ENCODE measurements at places on chromosomes 7 and 10.

- DNase-seq: no peak
These were observed 16.7 kb downstream of the NEURL1 start for GRCh38 chr10:103510046-103510685.

- DNase-seq: no peak
These were observed 136.3 kb downstream of the ADCY1 start for GRCh38 chr7:45710271-45711160.

DNA sequence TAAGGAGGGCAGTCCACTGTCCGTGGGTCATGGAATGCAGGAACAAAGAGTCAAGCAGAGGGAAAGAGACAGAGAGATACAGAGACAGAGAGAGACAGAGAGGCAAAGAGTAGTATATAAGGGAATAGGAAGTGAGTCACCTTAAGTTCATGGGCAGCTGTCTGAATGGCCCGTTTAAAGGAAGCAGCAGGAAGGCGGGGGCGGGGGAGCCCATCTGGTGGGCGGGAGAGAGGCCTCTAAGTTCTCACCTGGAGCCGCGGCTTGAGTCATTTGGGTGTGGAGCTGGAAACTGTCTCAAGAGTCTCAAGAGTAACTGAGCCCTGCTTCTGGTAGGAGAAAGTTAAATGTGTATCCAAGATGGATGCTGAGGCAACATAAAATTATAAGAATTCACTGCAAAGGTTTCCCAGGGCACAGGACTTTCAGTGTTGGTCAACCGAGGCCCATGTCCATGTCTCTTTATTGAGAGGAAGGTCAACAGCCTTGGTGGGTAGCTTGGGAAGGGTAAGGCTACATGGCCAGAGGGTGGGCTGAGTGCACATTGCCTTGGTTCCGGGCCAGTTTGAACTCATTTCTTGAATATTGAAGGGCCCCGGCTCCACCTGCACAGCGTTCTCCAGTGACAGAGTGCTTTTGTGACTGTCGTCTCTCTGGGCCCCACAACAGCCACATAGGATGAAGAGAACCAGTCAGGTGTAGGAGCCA lies 85.5 kb upstream of the CACUL1 start:
- peak; percentile 8 for DNase-seq

DNA sequence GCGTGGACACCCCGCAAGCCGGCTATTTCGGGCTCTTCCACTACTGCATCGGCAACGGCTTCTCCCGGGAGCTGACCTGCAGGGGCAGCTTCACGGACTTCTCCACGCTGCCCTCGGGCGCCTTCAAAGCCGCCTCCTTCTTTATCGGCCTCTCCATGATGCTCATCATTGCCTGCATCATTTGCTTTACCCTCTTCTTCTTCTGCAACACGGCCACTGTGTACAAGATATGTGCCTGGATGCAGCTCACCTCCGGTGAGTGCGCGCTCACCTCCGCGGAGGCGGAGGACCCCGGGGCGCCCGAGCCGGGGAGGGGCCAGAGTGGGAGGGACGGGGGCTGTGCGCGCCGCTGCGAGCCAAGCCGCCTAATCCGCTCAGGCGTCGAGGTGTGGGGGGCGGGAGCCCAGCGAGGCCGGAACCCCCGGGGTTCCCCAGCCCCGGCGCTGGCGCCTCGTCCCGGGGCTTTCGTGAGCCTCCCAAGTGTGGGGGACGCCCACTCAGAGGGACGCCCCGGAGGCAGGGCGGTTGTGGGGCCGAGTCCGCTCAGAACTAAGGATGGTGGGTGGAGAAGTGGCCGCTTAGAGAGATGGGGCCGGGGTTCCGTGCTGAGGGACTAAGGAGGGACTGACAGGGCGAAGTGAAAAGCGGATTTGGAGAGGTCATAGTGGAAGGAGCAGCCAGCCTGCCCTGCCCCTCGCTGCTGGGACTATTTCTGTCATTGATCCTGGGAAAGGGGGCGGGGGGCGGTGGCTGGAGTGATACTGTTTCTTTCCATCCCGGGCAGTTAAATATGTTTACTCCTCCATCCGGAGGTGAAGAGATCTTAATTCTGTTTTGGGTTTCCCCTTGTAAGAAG lies 795 bp downstream of the LHFPL3 start:
- no peak for DNase-seq

DNA sequence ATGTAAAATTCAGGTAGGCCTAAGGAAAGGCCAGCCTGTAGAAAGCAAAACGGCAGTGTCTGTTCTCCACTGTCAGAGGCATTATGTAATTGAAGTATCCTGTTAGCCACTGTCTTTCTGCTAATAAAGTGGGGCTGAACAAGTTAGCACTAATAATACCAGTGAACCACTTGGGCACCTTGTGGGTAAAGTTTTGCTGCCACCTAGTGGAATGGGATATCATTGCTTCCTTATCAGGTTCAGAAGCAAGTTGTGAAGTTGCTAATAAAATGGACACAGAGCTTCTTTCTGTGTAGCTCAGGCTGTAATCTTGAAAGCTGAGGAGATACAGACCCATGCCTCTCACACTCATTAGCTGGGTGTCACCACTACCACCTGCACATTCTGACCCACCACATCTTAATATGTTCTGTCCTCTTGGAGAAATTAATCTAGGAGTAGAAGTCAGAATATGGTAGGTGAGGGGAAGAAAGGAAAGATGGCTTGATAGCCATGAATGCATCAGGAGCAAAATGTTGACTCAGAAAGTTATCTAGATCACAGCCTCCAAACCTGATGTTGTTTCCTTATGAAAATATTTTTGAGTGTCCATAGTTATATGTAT lies 175.1 kb downstream of the SEPTIN7 start:
- peak; percentile 89 for DNase-seq

DNA sequence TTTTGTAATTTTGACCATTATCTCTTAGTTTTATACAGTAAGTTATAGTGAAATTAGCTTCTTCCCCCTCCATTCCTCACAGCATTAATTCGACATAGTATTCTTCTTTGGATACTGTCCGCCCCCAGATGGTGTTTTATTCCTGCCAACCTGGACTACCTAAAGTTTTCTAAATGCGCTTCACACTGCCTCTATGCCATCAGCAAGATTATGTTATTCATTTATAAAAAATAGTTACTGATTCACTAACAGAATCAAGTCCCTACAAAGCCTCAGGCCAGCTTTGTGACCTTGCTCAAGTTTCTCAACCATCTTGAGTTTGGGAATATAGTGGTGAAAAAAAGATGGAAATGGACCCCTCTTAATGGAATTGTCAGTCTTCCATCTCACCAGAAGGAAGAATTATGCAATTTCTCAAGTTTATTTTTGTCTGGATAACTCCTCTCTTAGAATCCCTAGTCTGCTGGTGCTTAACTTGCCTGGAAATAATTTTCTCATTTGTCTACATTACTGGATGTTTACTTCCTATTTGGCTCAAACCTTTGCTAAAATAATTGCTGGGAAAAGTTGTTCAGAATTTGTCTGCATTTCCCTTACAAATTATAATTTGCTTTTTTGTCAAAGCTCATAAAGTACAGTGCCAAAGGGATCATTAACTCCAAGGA lies 16.7 kb upstream of the FGL2 start:
- no peak for DNase-seq

GRCh38 chr7:244974-245373 lies 45.0 kb upstream of the FOXL3 start:
- DNase-seq: no peak

GRCh38 chr7:94067506-94067905 lies 63.4 kb upstream of the BET1 start:
- peak; percentile 82 for DNase-seq

DNA sequence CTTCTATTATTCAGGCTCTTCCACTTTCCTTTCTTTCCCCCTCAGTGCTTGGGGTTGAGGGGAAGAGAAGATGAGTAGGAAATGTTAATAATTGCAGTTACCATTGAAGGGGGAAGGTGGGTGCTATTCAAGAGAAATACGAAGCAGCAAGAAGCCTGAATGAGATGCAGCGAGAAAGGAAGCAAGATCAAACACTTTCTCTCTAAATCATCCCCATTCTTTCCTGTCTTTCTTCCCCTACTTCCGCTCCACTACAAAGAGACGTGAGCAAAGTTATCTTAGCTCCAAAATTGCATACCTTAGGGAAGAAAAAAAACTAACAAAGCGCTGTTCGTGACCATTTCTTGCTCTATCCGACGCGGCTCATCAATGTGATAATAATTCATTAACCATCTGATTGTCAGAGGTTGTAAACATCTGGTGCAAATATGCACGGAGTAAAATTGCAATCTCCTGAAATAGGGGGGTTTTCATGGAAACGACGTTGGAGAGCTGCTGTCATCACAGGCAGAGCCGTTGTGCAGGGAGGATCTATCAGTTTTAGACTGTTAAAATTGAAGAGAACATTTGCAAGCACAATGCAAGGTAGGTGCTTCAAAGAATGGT lies 15.2 kb upstream of the PARD3 start:
- no peak for DNase-seq

- peak; percentile 47 for DNase-seq
These were observed 69.0 kb downstream of the TAF3 start for GRCh38 chr10:7887174-7887816.

GRCh38 chr10:12819071-12819470 lies 182.4 kb downstream of the CCDC3 start:
- no peak for DNase-seq

DNA sequence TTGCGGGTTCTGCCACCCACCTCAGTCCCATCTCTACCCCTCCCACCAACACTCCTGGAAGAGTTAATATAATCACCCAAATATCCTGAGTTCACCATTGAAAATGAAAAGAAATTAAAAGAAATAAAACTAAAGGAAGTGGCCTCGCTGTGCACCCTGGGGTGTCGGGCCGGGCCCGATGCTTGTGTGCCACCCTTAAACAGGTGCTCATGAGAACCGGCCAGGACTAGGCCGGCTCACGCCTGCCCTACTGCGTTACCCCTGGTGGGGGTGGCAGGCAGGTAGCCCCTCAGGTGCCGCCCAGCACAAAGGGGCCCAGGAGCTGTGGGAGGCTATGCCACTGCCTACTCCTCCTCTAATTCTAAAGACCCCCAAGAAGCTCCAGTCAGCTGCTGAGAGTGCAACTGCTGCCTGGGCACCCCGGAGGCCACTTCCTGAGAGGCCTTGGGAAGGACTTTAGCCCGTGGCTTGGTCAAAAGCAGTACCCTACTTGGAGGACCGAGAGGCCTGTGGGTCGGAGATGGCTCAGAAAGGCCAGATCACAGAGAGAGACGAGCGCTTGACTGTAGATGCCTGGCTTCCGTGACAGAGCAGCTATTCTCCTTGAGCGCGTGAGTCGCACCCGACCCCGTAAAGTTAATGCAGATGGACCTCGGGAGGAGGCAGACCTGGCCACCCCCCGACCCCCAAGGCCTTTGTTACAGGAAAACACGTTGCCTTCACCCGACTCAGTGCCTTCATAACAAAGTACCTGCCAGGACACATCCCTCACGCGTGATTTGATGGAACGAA lies 51.0 kb upstream of the PPP2R2D start:
- no peak for DNase-seq

- DNase-seq: no peak
These were observed 155.6 kb downstream of the ANLN start for GRCh38 chr7:36545291-36545690.

GRCh38 chr7:2708041-2708440 lies 20.0 kb downstream of the AMZ1 start:
- no peak for DNase-seq

- peak; percentile 52 for DNase-seq
These were observed 39.1 kb upstream of the GNAI1 start for GRCh38 chr7:80095545-80095944.

DNA sequence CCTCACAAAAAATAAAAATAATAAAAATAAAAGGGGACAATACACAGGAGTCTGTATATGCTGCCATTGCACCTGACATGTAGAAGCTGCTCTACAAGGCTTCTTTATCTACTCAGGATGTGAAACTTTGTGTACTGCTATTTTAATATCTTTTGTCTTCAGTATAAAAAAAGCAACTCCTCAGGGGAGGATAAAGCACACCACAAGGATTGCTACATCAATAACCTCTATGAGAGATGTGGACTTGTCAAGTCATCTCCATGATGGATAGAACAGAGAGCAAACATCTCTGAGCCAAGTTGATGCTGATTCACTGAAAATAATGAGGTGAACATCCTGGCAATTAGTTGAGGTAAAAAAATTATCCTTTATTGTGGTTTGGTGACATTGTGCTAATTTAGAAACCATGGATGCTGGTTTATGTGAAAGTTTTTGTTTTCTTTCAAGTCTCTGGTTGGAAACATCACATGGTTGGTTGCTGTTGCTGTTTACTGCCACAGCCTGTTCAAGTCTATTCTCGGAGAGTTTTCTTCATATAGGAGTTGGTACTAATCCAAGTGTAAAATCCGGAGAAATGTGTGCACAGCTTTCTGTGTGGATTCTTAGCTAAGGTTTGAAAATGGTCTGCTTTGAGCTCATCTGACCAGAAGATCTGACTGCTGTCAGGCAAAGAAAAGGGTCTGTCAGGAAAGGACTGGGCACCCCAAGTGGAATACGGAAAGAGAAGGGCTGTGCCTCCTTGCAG lies 1.5 kb upstream of the HECW1 start:
- DNase-seq: no peak

- DNase-seq: no peak
These were observed 23.9 kb downstream of the CARD11 start for GRCh38 chr7:3019801-3020200.

DNA sequence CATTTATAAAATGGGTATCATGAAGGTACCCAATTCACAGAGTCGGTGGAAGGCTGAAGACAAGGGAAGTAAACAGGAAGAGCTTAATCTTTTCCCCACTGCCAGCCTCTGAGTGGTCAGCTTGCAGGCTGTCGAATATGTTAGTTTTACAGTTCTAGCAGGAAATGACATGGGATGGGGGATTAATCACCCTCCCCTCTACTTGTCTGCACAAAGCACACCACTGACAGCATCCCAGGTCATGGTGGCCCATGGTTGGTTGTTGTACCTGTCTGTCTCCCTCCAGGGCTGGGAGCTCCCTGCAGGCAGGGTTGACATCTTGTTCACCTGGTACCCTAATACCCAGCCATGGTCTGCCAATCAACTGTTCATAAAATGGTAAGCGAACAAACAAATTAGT lies 55.6 kb downstream of the GRB10 start:
- DNase-seq: peak; percentile 43

- DNase-seq: no peak
These were observed 21.4 kb upstream of the ZNF273 start for GRCh38 chr7:64881461-64882287.

DNA sequence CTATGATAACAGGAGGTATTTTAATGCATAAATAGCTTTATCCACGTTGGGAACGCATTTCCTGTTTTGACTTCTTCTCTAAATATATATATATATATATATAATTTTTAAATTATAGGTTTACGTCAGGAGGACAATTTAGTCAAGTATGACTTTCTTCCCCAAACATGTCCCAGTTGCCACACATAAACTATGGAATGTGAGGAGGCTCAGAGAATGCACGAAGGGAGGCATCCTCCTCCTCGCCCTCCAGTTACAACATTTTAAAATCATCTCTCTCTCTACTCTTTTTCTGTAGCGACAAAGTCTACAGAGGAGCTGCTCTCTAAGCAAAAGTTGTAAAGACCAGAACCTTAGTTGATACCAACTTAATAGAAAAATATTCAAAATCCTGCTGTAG lies 106.9 kb upstream of the LYZL1 start:
- no peak for DNase-seq

Data from cardiac fibroblast (primary cell).